Cortex of kidney (tissue), 1 donor: ENCODE measurements at places on chromosomes 5 and 9.

DNA sequence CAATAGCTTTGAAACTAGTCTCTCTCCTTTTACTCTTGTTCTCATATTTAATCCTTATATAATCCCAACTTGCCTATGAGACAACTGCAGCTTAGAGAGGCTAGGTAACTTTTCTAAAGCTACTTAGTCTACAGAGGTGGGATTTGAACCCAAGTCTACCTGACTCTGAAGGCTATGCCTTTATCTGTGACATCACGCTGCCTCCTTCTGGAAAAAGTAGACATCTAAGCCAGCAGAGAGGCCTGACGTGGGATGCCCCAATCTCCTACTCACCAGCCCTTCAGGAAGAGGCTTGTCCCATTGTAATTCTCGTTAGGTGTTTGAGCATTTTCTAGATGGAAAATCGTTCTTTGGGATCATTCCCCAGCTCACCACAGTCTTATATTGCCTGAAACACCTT, 167.5 kb downstream of the HSPA4 start:
- no peak for DNase-seq

DNA sequence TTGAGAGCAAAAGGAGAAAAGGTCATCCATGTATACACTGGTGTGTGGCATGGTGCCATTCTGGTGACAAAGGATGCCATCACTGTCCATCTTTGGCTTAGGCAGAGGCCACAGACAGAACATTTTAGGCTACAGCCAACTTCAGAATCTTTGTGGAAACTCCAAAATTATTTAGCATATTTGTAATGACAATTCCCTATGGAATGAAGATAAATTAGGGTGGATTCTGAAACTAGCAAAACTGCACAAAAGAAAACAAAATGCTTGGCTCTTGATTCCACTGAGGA, 92.5 kb downstream of the FBXW11 start:
- no peak for DNase-seq

DNA sequence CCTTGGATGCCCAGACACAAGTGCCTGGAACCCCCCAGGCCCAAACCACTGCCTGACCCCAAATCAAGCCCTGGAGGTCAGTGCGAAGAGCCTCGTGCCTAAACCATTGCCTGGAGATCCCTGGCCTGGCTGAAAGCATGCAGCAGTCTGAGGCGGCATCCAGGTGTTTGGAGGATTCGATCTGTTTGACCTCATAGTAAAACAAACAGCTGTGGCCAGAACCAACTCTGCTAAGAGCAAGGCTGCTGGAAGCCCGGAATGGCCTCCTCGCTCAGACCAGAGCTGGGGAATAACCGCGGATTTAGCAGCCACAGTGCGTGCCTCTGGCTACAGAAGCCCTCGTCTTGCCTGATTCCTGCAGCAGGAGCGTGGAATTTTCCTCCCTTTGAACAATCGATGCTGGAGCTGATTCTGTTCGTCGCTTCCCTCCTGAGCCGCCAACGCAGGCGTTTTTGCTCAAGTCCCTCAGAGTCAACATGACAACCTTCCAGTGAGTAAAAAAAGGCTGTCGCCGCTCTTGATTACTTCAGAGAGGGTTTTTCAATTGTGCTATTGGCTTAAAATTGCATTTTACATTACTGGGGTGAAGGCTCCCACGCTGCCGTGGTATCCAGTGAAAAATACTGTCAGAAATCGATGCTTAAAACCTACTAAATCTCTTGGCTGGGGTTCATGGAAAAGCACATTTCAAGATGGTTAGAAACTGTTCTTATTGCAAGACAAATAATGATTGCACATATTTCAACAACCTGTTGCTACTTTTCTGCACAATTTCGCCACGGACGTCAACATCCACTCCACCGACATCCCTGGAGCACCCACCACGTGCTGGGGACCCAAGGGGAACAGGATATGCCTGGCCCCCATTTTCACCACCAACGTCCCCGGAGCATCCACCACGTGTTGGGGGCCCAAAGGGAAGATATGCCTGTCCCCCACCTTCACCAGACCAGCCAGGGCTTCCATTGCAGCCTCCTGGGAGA, 190.0 kb downstream of the OLFM1 start:
- DNase-seq = no peak

GRCh38 chr9:98774746-98775145, 21.6 kb downstream of the ANKS6 start:
- DNase-seq = no peak

- no peak for DNase-seq
These were observed 60.9 kb downstream of the OLFM1 start for GRCh38 chr9:135148386-135148785.

DNA sequence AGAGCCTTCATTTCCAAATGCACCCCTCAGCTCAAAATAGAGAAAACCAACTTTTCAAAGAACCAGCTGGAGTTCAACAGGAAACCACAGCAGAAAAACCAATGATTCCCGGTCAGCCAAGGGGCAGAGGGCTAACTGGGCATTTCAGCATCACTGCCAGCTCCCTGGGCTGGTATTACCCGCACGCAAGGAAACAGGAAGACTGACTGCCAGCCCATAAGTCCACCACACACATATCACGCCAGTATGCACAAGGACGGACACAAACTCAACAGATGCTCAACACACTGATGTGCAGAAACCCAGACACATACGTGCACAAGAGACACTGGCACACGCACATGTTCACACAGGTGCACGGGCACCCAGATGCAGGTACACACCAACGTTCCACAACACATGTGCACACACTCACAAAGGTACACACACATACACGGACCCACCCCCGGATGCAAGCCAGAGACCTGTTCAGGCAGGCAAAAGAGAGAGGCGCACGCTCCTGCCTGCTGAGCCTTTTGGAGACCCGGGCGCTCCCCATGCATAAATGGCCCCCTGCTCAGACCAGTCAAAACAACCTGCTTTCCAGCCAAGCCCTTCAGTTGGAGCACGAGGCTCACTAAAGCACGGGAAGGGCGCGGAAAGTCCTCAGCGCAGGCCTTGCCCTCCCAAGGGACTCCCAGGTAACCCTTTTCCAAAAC, 2.1 kb downstream of the ADAMTS2 start:
- no peak for DNase-seq

- no peak for DNase-seq
These were observed 123.4 kb upstream of the STC2 start for GRCh38 chr5:173451651-173452050.

DNA sequence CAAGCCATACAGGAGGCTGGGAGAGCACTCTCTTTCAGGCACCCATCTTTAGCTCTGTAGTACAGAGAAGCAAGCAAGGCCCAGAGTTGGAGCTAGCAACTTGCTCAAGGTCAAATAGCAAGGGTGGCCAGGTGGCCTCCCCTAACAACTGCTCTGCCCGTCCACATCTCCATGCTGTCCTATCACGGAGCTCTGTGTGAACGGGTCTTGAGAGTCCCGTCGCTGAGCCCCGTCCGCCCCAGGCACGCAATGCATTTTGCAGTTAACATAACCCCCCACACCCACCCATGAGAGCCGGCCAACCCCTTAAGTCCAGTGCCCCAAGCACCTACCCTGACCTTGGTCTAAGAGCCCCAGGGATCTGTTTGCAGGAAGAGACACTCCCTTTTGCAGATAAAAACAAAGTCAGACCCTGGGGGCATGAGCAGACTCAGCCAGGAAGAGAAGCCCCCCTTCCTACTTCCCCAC, 1.5 kb downstream of the RNF44 start:
- DNase-seq = no peak

DNA sequence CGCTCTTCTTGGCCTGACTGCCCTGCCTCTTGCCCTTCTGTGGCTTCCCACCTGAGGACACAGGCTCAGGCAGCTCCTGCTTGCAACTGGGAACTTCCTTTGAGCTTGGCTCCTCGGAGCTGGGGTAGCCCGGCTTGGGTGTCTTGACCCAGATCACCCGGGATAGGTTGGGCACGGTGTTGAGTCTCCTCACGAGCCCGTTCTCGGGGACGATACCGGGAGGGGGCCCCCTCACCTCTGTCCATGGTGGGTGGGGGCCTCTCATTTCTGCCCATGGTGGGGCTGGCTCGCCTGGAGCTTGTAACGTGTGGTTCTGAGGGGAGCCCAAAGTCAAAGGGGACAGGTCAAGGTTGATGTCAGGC, 7.8 kb upstream of the DDX41 start:
- DNase-seq = no peak

DNA sequence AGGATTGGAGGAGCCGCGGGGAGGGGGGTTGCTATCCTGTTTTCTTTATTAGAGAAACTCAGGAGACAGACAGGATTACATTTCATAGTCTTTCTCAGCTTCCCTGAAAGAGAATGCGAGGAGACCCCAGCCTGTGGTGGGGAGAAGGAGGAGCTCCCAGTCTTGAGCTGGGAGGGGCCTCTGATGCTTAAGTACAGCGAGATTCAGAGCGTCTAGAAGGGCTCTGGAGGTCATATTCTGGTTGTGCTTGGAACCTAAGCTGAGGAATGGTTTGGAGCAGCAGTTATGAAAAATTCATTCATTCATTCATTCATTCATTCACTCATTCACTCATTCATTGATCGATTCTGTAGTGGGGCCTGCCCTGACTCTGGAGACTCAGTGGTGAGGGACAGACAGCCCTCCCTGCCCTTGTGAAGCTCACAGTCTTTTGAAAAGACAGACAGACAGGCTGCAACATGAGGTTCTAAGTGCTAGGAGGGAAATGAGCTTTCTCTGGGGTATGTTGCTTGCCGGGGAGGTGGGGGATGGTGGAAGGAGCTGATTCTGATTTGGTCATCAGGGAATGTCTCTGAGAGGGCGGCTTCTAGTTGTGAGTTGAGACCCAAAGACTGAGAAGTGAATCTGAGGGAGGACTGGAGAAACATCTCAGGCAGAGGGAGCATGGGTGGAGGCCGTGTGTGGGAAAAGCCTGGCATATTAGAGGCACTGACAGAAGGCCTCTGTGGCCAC, 2.5 kb upstream of the SPRY4 start:
- no peak for DNase-seq

- DNase-seq = no peak
These were observed 416.6 kb downstream of the PLK2 start for GRCh38 chr5:58043032-58043945.

GRCh38 chr9:133901184-133901835, 90.8 kb downstream of the VAV2 start:
- no peak for DNase-seq

GRCh38 chr5:137794863-137795262, 40.7 kb upstream of the HNRNPA0 start:
- no peak for DNase-seq

DNA sequence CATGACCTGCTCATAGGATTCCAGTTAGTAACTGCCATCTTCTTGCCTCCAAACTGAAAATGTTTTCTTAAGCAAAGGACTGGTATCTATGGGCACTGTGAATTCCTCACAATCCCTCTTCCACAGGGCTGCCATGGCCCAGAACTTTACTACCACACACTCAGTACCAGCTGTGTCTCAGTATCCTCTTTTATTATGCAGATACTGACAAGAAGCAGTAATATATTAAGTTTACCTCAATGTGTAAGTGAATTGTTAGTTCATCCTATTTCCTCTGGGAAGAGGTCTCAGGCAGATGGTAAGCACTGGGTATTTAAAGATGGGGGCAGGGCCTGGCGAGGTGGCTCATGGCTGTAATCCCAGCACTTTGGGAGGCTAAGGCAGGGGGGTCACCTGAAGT, 320.8 kb upstream of the RFX3 start:
- DNase-seq = no peak

DNA sequence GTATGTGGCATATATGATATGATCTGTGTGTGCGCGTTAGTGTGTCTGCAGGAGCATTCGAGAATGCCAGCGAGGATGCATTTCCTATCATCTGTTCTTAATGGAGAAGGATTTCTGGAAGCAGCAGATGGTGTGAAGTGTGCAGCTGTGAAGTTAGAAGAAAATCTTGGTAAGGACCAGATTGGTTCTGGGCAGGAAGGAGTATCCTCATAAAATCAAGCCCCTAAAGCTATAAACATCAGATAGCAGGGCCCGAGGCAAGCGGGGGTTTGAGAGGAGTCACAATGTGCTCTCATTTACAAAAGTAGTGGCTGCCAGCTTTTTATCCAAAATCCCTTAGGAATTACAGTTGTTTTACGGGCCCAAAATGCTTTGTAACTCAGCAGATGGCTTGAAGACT, 40.0 kb downstream of the DAPK1 start:
- DNase-seq = no peak

- no peak for DNase-seq
These were observed 46.7 kb upstream of the RIOK2 start for GRCh38 chr5:97229688-97230285.

- DNase-seq = no peak
These were observed 31.9 kb downstream of the P4HA2 start for GRCh38 chr5:132195727-132196126.

GRCh38 chr9:4225291-4226028, 74.4 kb downstream of the GLIS3 start:
- no peak for DNase-seq

GRCh38 chr9:120579139-120580050, 572 bp downstream of the CDK5RAP2 start:
- DNase-seq = no peak

DNA sequence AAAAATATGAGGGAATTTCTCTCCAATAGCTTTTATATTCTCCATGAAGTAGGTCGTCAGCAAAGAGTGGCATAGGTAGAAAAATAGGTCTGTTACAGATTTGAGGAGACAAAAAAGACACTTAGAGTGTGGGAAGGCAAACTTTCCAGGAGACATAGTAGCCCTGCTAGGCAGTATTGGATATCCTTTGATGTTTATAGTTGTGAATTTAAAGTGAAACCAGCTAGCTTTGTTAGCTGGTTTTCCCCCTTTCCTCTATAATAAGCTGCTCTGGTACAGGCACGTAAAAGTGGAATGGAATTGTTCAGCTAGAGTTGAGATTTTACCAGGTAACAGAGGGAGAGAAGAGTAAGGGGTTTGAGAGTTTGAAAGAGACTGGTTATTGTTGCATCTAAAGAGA, 17.1 kb upstream of the APC start:
- no peak for DNase-seq

DNA sequence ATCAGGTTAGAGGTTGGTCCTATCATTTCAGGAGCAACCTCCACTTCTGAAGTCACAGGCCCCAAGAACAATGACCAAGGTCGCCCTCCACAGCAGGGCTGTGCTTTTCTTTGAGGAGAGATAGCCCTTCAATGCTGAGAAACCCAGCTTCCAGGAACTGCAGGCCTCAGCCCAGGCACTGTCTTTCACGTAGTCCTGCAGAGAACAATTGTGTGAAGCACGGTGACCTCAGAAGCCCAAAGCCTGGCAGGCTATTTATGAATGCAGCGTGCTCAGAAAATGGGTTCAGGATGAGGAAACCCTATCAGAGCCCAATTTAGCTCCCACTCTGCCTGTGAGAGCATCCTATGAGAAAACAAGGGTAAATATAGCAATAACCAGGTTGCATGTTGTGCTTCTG, 388.3 kb downstream of the PLK2 start:
- no peak for DNase-seq
